Amniotic epithelial cell (primary cell): ENCODE measurements at places on chromosomes 1 and 21.

DNA sequence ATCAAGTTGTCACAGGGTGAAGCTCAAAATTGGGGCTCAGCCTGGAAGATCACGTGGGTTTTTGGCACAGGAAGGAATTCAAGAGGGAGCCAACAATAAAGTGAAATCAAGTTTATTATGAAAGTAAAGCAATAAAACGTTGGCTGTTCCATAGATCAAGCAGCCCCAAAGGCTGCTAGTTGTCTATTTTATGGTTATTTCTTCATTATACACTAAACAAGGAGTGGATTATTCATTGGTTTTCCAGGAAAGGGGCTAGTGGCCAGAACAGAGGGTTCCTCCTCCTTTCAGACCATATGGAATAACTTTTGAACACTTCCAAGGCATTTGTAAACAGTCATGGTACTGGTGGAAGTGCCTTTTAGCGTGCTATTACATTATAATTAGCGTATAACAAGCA, 723.5 kb upstream of the ADAMTS5 start:
- no peak for DNase-seq

DNA sequence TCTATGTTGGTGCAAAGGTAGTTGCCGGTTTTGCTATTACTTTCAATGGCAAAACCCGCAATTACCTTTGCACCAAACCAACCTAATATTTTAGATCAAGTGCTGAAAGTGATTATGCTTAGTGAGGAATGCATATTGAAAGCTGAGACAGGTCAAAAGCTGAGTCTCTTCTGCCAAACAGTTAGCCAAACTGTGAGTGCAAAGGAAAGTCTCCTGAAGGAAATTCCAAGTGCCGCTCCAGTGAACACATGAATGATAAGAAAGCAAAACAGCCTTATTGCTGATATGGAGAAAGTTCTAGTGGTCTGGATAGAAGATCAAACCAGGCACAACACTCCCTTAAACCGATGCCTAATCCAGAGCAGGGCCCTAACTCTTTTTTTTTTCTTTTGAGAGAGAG, 83.1 kb upstream of the ERRFI1 start:
- DNase-seq, result no peak

DNA sequence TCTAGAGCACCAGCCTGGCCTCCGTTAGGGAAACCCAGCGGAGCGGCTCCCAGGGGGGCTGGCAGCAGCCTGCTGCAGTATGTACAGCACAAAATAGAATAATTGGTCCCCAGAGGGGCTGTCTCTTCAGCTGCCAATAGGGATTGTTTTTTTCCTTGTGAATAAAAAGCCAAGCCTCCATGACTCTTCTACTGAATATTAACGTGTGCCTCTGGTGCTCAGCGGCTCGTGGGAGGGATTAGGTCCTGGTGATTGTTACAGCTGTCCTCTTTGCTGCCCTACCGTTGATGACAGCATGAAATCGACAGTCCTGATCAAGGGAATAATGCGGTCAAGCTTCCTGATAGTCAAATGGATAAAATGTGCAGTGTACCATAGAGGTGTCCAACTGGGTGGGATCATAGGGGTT, 190.7 kb upstream of the RUNX1 start:
- no peak for DNase-seq

GRCh38 chr1:75165264-75165663, 31.1 kb downstream of the LHX8 start:
- no peak for DNase-seq

- peak; percentile 77 for DNase-seq
Measured at GRCh38 chr1:223825767-223826748, 19.7 kb downstream of the TP53BP2 start.

DNA sequence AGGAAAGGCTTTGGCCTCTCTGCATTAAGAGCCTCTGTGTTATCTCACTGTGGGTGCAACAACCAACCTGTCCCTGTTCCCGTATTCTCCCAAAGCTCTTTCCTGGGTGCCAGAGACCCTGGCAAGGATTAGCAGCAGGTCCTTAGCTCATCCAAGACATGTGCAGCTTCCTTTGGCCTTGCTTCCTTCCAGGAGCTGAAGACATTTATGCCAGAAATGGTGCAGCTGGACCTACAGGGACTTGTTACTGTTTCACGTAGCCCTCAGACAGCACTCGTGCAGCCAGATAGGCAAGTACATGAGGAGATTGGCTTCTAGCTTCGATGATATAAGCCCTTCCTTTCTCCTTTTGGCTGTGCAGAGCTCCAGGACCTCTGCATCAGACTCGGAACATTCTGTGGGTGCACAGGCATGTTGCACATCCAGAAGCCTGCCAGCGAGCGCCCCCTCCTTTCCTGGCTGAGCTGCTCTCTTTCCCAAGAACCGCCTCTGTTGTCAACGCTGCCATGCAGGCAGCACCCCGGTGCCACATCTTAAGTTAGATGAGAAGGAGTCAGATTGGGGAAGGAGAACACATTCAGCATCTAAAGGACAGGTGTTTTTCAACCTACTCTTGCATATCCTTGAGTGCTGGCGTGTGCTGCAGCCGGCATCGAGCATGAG, 284.5 kb upstream of the PLXNA2 start:
- no peak for DNase-seq

GRCh38 chr1:154433161-154433764, 28.1 kb downstream of the IL6R start:
- no peak for DNase-seq

- DNase-seq, result peak; percentile 7
Measured at GRCh38 chr1:62908168-62908695, 124.3 kb downstream of the ATG4C start.

DNA sequence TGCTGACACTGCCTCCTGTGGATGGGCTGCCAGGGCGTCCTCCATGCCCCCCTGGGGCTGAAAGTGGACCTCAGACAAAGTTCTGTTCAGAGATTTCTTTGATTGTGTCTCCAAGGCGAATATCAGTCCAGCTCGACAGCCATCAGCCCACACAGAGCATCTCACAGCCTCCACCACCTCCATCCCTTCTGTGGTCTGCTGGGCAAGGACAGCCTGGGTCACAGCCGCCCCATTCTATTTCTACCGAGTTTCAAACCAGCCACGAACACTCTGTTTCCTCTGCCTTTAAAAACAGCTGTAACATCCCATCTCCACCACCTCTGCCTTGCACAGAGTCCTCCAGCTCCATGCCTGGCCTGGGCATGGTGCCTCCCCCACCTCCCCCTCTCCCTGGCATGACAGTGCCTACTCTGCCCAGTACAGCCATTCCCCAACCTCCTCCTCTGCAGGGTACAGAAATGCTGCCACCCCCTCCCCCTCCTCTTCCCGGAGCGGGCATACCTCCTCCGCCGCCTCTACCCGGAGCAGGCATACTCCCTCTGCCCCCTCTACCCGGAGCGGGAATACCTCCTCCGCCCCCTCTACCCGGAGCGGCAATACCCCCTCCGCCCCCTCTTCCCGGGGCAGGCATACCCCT, 115.5 kb downstream of the FMN2 start:
- DNase-seq, result no peak

GRCh38 chr1:234368320-234369032, 4.8 kb upstream of the COA6 start:
- DNase-seq, result no peak

DNA sequence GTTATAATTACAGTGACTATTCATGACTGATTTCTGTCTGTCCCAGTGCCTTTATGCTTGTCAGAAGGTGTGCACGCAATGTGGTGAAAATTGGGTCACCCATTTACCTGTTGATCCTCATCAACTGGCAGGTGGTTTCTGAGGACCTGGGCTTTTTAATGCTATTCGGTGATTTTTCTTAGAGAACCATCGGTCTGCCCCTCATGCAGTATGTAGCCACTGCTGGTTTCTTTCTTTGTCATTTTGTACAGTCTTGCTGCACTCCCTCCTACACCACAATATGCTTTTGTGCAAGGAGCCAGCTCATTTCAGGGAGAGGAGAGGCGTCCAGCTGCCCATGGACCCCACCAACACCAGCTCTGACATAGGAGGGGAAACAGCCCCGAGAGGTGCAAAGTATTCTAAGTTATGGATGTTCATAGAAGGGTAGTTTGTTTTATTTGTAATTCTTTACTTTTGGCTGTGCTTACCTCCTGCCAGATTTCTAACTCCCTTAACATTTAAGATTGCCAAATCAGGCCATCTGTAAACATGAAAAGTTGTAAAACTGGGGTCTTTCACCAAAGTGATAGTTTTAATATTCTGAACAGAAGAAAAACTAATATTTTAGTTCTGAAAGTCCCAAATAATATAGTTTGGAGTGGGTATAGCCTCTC, 325.3 kb downstream of the PTBP2 start:
- DNase-seq, result no peak

DNA sequence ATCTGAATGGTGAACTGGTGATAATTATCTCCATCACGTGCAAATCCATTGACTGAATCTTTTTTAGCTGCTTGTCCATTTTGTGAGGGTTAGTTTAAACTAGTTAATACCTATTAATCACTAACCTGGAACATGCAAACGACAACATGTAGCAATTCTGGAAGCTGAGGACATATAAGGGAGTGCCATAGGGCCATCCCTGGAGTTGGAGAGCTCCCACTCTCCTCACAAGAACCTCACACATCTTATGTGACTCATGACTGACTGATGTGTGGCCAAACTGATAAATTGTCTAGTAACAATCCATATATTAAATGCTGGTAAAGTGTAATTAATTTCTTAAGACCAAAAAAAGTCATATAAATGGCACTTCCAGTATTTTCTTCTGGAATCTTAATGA, 62.9 kb upstream of the HOOK1 start:
- DNase-seq, result no peak

GRCh38 chr1:67646145-67647035, 38.6 kb upstream of the GADD45A start:
- peak; percentile 47 for DNase-seq
